CD4-positive, alpha-beta T cell treated with Interleukin-1 beta for 1 hour (primary cell): ENCODE measurements at places on chromosomes 12 and 14.

GRCh38 chr12:125097427-125097826 is 32.2 kb downstream of the AACS start:
- no peak for DNase-seq

DNA sequence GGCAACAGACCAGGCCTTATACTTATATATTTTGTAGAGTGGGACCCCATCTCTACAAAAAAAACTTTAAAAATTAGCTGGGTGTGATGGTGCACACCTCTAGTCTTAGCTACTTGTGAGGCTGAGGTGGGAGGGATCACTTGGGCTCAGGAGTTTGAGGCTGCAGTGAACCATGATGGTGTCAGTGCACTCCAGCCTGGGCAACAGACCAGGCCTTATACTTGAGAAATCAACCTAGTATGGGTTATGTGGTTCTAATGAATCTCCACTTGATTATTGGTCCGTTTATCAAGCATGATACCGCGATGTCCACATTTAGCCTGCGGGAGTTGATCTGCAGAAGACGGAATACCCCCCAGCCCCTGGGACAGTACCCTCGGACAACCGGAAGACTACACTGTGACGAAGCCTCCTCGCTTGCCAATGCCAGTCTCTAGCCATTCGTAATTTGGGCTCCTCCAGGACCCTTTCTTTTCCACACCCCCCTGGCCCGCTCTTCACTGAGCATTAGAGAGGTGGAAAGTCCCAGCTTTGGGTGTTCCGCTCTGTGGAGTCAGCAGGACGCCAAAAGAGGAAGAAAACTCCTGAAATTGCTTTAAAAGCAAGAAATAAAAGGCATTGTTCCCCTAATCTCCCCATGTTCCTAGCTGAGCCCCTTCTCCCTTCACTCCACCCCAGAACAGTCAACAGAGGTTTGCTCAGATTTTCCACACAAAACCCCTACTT is 19.4 kb downstream of the LTBP2 start:
- DNase-seq: no peak

GRCh38 chr12:122395319-122395718 is 27.1 kb downstream of the CLIP1 start:
- DNase-seq: no peak

DNA sequence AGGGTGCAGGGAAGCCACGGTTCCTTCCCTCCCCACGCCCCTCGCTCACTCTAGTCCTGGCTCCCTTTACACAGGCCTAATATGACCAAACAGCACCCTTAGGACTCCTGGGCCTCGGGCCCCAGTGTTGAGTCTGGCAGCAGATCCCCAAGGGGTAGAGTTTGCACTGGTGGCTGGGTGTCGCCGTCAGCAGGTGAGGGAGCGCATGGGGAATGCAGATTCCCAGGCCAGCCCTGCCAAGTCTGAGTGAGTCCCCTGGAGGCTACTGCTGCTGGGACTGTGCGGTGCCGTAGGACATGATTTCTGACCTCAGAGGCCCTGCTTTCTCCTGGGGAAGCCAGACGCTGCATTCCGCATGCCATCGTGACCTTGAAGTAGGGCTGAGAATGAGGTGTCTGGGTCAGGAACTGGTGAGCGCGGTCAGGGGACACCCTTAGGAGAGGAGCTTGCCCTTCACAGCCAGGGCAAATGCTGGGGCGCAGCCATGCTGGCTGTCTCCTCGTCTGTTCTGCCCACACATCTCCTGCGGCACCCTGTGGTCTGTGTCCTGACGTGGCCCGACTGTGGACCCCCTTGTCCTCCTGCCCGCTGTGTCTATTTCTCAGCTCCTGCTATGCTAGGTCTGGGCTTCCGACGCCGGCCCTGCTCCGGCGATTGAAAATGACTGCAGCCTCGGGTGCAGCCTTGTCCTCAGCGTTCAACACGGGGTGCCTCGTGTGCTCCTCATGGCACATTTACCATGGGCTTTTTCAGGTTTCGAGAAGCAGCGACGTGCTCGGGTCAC is 37.6 kb upstream of the PRMT8 start:
- no peak for DNase-seq

DNA sequence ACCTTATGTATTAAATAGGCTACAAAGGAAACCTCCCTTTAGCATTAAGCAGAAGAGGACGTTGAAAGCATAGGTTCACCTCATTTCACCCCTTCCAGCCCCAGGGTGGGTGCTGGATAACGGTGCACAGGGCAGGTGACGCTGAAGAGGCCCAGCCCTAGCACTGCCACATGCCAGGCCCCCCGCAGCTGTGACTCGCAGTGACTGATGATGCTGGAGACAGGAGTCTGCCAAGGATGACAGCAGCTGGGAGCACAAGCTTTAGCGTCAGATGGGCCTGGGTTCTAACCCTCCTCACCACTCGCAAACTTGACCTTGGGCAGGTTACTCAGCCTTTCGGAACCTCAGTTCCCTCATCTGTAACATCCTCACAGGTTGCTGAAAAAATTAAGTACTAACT is 76.7 kb downstream of the TBK1 start:
- DNase-seq: no peak

GRCh38 chr14:85793533-85793932 is 263.6 kb downstream of the FLRT2 start:
- DNase-seq: no peak

DNA sequence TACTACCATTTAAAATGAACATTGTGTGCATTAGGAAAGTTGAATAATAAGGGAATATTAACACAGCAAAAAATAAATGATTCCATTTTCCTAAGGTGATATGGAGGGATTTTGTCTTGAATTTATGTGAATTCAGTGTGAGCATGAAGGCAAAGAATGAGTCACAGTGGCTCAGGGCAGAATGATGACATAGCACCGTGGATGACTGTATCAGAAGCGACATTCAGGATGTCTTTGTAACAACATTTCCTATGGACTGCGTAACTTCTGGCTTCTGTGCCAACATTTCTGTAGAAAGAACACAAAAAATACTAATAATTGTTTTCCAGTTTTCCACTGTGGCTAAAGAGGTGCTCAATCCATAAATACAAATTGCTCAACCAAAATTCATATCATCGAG is 54.6 kb downstream of the TTC8 start:
- no peak for DNase-seq

DNA sequence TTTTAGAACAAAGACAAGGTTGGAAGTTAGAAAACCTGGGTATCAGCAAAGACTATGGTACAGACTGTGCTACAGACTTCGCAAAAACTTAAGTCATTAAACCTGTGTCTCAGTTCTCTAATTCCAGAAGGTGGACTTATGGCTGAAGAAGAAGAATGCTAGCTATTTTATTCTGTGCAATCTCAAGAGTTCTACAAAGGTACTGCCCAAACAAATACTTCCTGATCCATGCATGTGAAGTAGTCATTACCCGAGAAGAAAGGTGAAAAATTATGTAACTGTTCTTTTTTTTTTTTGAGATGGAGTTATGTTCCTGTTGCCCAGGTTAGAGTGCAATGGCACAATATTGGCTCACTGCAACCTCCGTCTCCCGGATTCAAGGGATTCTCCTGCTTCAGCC is 45.5 kb upstream of the SLC2A3 start:
- no peak for DNase-seq

DNA sequence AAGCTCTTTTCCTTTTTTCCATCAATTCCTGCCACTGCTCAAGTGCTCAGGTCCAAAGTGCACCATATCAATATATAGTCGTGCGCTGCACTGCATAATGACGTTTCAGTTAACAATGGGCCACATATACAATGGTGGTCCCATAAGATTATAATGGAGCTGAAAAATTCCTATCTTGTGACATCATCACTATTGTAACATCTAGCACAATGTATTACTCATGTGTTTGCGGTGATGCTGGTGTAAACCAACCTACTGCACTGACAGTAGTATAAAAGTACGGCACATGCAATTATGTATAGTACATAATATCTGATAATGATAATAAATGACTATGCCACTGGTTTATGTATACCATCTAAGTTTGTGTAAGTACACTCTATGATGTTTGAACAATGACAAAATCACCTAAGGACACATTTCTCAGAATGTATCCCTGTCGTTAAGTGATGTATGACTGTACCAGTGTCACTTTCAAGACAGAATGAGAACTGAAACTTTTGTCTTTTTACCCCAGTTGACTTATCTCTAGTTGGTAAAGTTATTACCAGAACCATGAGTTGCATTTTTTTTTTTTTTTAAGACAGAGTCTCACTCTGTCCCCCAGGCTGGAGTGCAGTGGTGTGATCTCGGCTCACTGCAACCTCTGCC is 53.7 kb upstream of the INSM2 start:
- no peak for DNase-seq

GRCh38 chr14:70934502-70935134 is 27.4 kb downstream of the PCNX1 start:
- no peak for DNase-seq
